ENCODE measurements at places on chromosomes 2 and 18.

- DNase-seq, result peak; percentile 19
These were observed 130.3 kb upstream of the CXCR4 start for GRCh38 chr2:136248242-136248641.

DNA sequence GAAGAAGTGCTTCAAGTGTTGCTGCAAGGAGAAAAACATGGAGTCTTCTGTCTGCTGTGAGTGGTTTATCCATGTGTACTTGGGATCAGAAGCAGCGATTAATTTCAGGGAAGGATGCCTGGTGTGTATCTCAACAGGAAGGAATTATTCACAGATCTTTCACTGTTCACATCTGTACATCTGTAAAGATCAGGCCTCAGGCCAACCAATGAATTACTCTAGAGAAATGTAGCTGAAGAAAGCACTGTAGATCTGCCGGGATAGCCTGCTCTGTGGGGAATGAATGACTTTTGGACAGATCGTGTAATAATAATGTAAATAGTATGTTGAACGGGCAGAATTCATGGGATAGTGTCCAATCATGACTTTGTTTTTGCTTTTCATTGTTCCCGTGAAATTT, 54.0 kb upstream of the SPP2 start:
- no peak for DNase-seq

DNA sequence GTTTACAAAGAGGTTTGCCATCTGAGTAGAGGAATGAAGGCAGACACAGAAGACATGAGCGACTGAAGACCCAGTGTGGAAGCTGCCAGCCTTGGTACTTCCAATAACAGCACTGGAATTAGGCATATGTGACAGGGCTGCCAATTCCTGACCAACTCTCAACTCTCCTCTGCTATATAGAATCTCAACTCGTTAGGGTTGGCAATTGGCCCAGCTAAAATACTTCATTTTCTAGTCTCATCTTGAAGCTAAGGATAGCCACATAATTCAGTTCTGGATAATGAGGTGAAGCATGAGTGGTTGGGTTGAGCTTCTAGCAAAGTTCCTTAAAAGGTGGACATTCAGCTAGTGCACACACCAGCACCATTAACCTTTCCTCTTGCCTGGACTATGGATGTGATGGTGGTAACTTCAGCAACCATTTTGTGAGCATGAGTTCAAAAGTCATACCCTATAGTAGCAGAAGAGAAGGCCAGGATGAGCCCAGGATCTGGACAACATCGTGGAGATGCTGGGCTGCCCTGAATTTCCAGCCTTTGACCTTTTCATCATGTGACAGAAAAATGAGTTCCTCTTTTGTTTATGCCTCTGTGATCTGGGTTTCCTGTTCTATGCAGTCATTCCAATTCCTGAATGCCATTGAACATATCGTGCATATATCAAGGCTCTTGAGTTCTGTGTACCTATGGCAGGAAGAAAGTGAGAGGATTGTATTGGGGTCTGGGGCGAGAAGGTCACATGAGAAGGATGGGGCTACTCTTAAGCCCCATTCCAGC, 68.1 kb upstream of the HAAO start:
- no peak for DNase-seq

- DNase-seq, result no peak
These were observed 147.0 kb upstream of the OSR1 start for GRCh38 chr2:19505199-19506136.

GRCh38 chr2:37614061-37614738, 57.2 kb downstream of the CDC42EP3 start:
- no peak for DNase-seq

DNA sequence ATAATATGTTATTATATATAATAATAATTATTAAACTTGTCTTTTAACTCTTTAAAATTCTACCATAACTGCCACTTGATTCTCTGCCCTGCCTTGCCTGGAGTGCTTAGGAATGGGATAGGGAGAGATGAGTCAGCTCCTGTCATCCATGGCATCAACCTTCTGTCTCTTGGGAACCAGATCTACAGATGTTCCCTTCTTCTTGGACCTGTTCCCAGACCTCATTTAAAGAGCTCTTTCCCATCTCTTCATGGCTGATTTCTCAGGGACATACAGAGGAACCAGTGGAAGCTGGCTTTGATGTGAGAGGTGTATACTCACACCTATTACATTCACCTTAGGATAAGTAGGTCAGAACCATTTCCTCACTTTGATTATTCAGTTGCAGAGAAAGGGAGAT, 155.3 kb upstream of the MYO3B start:
- no peak for DNase-seq

DNA sequence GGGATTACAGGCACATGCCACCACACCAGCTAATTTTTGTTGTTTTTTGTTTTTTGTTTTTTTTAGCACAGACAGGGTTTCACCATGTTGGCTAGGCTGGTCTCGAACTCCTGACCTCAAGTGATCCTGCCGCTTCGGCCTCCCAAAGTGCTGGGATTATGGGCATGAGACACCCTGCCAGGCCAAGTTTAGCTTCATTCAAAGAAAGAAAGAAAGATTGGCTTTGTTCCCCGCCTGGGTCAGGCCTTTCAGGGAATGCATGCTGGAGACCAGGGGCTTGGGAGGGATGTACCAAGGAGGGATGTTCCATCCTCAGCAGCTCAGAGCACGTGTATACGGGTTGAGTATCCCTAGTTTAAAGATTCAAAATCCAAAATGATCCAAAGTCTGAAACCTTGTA, 283.0 kb downstream of the ALPK2 start:
- no peak for DNase-seq

DNA sequence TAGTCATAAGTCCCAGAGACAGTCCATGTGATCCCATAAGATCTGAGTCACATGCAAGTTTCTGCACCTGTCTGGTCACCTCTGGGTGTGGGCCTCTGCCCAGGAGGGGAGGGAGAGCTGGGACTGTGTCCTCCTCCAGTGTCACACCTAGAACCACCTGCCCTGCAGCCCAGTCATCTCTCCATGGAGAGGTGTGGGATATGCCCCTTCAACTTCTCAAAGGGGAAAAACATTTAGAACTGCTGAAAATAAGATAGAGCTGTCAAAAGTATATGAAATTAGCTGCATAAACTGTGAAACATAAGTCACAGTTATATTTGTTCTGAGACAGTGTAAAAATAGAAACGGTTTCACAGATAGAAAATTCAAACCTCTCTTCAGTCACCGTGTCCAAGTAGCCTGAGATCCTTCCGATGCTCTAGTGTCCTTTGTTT, 55.4 kb downstream of the NGEF start:
- no peak for DNase-seq

GRCh38 chr2:68418419-68418818, 48.7 kb downstream of the FBXO48 start:
- DNase-seq, result no peak

GRCh38 chr18:23963443-23964165, 51.0 kb upstream of the TTC39C start:
- no peak for DNase-seq
